H9 (cell line): ENCODE measurements at places on chromosomes 6 and 20.
A peak's percentile ranks its signal among the peaks of the same experiment; 100 is the strongest.

- DNase-seq = peak; percentile 77
Observed at GRCh38 chr20:53162251-53162835, 190.2 kb downstream of the TSHZ2 start.

- no peak for DNase-seq
Observed at GRCh38 chr6:125220712-125221111, 67.1 kb downstream of the TPD52L1 start.

- DNase-seq = no peak
Observed at GRCh38 chr20:46121184-46121930, 3.2 kb downstream of the CD40 start.

DNA sequence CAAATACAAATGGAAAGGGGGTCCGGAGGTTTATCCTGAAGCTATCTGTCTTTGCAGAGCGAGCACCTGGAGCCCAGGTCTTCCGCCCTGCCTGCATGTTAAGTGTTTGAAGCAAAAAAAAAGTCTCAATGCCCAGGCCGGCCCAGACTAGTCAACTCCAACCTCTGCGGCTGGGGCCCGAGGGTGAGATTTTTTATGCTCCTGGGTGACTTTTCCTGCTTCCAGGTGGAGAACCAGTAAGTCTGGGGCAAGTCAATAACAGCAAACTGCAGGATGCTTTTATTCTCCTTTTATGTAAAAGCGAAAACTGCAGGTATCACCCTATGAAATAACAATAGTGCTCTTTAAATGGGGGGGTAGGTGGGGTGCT is 2.0 kb upstream of the ZBP1 start:
- DNase-seq = no peak

- no peak for DNase-seq
Observed at GRCh38 chr6:90266905-90267621, 29.6 kb downstream of the BACH2 start.
